ENCODE measurements at places on chromosomes 2 and 18.

GRCh38 chr2:170022692-170023091 lies 155.3 kb upstream of the MYO3B start:
- H3K36me3 ChIP-seq, result no peaks in the 10 kb centered on the region
- H3K27ac ChIP-seq, result no peak overlapping the region
- no peaks in the 10 kb centered on the region for H3K4me1 ChIP-seq
- H3K27me3 ChIP-seq, result no peaks in the 10 kb centered on the region
- no peak for DNase-seq

DNA sequence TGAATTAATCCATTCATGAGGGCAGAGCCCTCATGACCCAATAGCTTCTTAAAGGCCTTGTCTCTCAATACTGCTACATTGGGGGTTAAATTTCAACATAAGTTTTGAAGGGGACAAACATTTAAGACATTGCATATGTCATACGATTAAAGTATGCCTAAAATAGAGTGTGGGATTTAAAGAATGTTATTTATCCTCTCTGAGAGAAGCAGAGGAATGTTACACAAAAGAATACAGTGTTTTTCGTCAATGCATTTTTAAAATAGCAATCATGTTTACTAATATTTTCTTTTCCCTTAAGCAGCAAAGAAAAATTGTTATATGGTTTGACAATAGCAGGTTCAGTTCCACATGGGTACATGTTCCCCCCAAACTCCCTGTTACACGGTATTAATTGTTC lies 363.1 kb downstream of the NUP35 start:
- H3K4me1 ChIP-seq, result no peaks in the 10 kb centered on the region
- DNase-seq, result no peak
- H3K4me3 ChIP-seq, result no peak overlapping the region
- H3K27me3 ChIP-seq, result no peaks in the 10 kb centered on the region
- no peak overlapping the region for H3K27ac ChIP-seq

- peaks cover 68% of the 10 kb centered on the region for H3K4me1 ChIP-seq
- H3K27me3 ChIP-seq, result no peaks in the 10 kb centered on the region
- peaks cover 5% of the 10 kb centered on the region for H3K36me3 ChIP-seq
- DNase-seq, result no peak
These were observed 57.5 kb downstream of the AAK1 start for GRCh38 chr2:69585855-69586555.

GRCh38 chr2:29106980-29107388 lies 8.2 kb upstream of the CLIP4 start:
- H3K27me3 ChIP-seq, result peaks cover 4% of the 10 kb centered on the region
- no peaks in the 10 kb centered on the region for H3K36me3 ChIP-seq
- DNase-seq, result no peak
- no peaks in the 10 kb centered on the region for H3K4me1 ChIP-seq

GRCh38 chr2:39772086-39772811 lies 6.8 kb downstream of the THUMPD2 start:
- H3K4me3 ChIP-seq, result no peak overlapping the region
- no peak for DNase-seq
- peaks cover 20% of the 10 kb centered on the region for H3K4me1 ChIP-seq
- H3K36me3 ChIP-seq, result peaks cover 14% of the 10 kb centered on the region
- H3K27me3 ChIP-seq, result no peaks in the 10 kb centered on the region
- peak overlapping the region; percentile 3 for H3K27ac ChIP-seq

- peaks cover 35% of the 10 kb centered on the region for H3K36me3 ChIP-seq
- no peaks in the 10 kb centered on the region for H3K27me3 ChIP-seq
- peaks cover 9% of the 10 kb centered on the region for H3K4me1 ChIP-seq
- no peak overlapping the region for H3K27ac ChIP-seq
These were observed 22.9 kb downstream of the RTTN start for GRCh38 chr18:70182548-70182947.

DNA sequence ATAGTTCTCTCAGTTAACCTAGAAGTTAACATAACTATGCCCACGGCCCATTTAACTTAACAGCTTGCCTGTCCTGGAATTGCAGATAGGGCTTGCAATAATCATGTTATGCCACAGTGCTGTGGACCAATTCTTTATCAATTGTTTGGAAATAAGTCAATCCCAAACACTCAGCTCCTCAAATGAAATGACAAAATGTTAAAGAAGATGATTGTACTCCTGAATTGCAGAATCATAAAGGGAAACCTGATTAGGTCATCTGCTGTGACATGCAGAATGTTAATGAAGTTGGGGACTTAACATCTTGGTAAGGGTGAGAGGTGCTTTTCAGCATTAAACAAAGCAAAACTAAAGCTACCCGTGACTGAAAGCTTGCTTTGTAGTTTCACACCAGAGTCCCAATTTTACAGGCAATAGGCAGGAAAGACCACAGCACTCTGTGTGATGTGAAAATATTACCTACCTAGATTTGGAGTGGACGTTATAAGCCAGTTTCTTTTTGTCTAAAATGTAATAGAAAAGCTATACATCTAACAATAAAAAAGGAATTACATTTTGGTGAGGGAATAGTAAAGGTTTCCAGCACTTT lies 364.0 kb downstream of the GPD2 start:
- no peaks in the 10 kb centered on the region for H3K36me3 ChIP-seq
- H3K27ac ChIP-seq, result no peak overlapping the region
- H3K27me3 ChIP-seq, result peaks cover 11% of the 10 kb centered on the region
- H3K4me3 ChIP-seq, result no peak overlapping the region
- DNase-seq, result no peak

- no peaks in the 10 kb centered on the region for H3K4me1 ChIP-seq
- H3K27ac ChIP-seq, result no peak overlapping the region
- peaks cover 3% of the 10 kb centered on the region for H3K36me3 ChIP-seq
- no peak for DNase-seq
These were observed 52.3 kb downstream of the RAB27B start for GRCh38 chr18:54880395-54881105.

- no peaks in the 10 kb centered on the region for H3K27me3 ChIP-seq
- H3K4me3 ChIP-seq, result no peak overlapping the region
- H3K36me3 ChIP-seq, result no peaks in the 10 kb centered on the region
- no peak overlapping the region for H3K27ac ChIP-seq
These were observed 401.6 kb downstream of the PARD3B start for GRCh38 chr2:204946892-204947291.

GRCh38 chr18:76351961-76352581 lies 143.0 kb downstream of the ZNF516 start:
- peaks cover 10% of the 10 kb centered on the region for H3K27me3 ChIP-seq
- peaks cover 4% of the 10 kb centered on the region for H3K4me1 ChIP-seq
- no peak overlapping the region for H3K4me3 ChIP-seq
- no peak overlapping the region for H3K27ac ChIP-seq
- H3K36me3 ChIP-seq, result peaks cover 4% of the 10 kb centered on the region

- H3K4me1 ChIP-seq, result no peaks in the 10 kb centered on the region
- H3K27me3 ChIP-seq, result peaks cover 34% of the 10 kb centered on the region
- no peak for DNase-seq
- peaks cover 3% of the 10 kb centered on the region for H3K36me3 ChIP-seq
- no peak overlapping the region for H3K27ac ChIP-seq
These were observed 224.6 kb downstream of the EPHA4 start for GRCh38 chr2:221347471-221347870.

DNA sequence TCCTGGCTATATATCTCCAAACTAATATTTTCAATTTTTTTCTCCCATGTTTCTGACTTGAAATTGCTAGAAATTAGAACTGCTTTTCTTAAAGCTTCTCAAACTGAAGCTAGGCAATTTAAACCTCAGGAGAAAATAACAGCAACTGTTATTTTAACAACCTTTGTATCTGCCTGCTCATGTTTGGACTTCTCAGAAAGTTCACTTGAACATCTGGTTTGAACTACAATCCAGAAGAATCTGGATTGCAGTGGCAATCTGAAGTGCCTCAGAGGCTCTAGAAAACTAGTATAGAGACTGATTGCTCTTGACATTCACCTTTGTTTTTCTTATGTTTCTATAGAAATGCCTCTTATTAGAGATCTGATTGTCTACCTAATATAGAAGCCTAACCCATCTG lies 64.1 kb downstream of the STAT4 start:
- H3K36me3 ChIP-seq, result peaks cover 13% of the 10 kb centered on the region
- peak overlapping the region; percentile 78 for H3K27ac ChIP-seq
- DNase-seq, result no peak
- no peaks in the 10 kb centered on the region for H3K27me3 ChIP-seq
- H3K4me3 ChIP-seq, result no peak overlapping the region

- H3K36me3 ChIP-seq, result no peaks in the 10 kb centered on the region
- H3K4me3 ChIP-seq, result no peak overlapping the region
- H3K27ac ChIP-seq, result no peak overlapping the region
- no peak for DNase-seq
- H3K4me1 ChIP-seq, result no peaks in the 10 kb centered on the region
These were observed 125.5 kb downstream of the IRS1 start for GRCh38 chr2:226674123-226674522.

- no peak overlapping the region for H3K27ac ChIP-seq
- peaks cover 9% of the 10 kb centered on the region for H3K4me1 ChIP-seq
- H3K36me3 ChIP-seq, result no peaks in the 10 kb centered on the region
- H3K4me3 ChIP-seq, result no peak overlapping the region
- H3K27me3 ChIP-seq, result peaks cover 16% of the 10 kb centered on the region
- DNase-seq, result no peak
These were observed 8.3 kb downstream of the IL1R2 start for GRCh38 chr2:102000012-102000411.

DNA sequence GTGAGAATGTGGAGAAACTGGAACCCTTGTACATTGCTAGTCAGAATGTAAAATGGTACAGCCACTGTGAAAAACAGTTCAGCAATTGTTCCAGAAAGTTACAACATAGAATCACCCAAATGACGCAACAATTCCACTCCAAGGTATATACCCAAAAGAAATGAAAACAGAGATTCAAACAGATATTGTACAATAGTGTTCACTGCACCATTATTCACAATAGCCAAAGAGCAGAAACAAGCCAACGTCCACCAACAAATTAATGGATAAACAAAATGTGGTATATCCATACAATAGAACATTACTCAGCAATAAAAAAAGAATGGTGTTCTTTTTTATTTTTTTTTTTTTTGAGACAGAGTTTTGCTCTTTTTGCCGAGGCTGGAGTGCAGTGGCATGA lies 10.9 kb downstream of the CLASP1 start:
- H3K36me3 ChIP-seq, result peaks cover 15% of the 10 kb centered on the region
- no peak overlapping the region for H3K4me3 ChIP-seq
